Esophagus muscularis mucosa (tissue), 4 donors: ENCODE measurements at places on chromosomes 16 and 17.

DNA sequence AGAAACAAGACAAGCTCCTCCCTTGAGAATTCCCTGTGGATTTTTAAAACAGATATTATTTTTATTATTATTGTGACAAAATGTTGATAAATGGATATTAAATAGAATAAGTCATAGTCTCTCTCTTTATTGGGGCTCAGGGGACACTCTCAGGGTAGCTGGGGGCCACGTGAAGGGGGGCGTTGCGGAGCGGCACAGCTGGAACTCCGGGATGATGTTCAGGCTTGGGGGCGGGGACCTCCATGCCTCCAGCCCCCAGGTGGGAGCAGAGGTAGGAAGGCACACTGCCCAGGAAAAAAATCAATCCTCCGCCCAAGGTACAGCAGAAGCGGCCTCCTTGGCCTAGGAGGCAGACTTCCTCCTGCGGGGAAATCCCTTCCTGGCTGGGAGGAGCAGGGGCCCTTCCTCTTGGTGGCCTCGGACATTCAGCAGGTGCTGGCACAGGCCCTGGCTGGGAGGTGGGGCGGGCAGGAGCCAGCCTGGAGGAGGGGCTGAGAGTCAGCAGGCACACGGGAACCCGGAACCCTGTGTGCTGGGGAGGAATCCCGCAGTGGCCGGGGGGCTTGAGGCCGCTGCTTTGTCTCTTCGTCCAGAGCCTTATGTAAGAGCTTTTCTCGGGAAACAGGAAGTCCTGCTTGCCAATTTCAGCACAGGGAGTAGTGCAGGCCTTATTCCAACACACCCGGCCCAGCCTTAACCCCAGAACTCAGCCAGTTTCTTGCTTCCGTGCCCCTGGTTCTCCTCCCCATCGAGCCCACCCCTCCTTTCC, 591 bp upstream of the TNFSF13 start:
- peak; percentile 96 for DNase-seq

GRCh38 chr16:88888461-88889387, 22.3 kb upstream of the PABPN1L start:
- DNase-seq: no peak

GRCh38 chr17:59028328-59028727, 78.4 kb downstream of the TRIM37 start:
- DNase-seq: no peak

DNA sequence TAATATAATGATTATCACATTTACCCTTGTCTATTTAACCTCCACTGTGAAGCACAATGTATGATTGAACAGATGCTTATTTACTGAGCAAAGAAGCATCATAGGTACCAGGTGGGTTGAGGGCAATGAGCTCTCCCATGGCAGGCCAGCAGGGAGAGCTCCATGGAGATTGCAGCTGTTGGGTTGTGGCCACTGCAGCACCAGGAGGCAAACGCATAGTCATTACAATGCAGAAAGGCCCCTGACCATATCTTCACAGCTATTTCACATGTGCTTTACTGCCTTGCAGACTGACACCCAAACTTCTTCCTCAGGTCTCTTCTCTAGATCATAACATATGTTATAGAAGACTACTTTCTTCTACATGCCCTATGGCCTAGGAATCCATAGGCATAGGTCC, 75.0 kb downstream of the MMD start:
- DNase-seq: peak; percentile 55

DNA sequence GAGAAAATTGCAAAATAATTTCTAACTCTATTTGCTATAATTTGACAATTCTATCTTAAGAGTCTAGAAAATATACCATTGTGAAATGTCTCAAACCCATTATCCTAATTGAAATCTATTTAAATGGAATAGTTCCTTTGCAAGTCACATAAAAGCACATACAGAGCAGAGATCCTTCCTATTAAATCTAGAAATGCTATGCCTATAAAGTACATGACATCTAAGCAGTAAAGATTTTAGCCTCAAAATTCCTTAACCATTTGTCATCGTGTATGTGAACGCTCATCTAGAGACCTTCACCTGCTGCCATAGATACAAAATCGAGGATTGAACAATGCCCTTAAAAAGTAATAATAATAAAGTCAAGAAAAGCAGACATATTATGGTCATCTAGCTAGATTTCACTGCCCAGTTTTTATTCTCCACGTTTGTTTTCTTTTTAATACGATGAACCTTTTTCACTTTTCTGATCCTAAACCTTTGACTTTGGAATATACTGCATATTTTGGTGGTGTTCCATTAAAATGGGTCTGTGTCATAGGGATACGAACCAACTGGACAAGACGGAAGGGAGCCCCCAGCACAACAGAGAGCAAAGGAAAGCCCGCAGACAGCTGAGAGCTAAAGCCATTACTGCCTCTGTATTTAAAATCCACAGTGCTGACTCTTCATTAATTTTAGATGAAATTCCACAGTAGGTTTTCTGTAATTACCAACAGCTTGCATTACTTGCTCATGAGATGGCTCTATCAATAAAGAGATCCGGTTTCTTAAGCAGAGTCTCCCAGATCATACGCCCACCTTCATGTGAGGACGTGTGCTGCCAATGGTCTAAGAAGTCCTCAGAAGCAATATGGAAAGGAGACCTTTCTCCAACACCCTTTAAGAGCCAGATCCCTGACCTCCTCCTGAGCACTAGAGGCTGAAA, 17.6 kb downstream of the TEX2 start:
- DNase-seq: no peak

DNA sequence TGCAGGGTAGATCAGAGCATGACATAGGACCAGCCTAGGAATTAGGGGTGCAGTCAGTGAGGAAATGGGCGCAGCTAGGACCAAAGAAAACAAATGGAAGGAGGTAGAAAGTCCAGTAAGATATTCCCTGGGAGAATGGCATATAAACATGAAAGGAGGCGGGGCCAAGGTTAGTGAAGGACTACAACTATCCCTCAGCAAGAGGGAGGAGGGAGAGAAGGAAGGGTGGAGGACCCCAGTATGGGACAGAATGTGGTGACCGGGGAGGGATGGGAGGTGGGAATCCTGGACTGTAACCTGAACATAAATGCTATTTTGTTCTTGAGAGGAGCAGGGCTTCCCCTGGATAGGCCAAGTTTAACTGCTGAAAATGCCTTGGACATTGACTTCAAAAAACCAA, 22.8 kb downstream of the ITGB3 start:
- no peak for DNase-seq

DNA sequence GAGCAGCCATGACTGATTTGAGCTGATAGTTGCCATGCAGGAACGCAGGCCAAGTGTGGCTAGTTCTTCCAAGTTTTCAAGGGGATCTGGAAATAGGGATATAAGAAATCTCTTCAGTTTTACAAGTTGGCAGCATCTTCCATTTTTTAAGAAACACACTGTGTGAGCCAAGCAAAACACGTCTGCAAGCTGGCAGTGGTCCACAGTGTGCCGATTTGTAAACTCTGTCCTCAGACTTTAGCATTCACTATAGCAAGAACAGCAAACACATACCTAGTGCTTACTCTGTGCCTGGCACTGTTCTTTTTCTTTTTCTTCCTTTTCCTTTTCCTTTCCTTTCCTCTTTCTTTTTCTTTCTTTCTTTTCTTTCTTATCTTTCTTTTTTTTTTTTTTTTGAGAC, 2.9 kb downstream of the ORAI3 start:
- DNase-seq: no peak

GRCh38 chr16:49486400-49486799, 112.8 kb downstream of the C16orf78 start:
- DNase-seq: no peak

GRCh38 chr17:79131701-79132100, 57.1 kb downstream of the ENGASE start:
- DNase-seq: no peak

- DNase-seq: no peak
Observed at GRCh38 chr17:58318627-58319172, 9.9 kb downstream of the TSPOAP1 start.

DNA sequence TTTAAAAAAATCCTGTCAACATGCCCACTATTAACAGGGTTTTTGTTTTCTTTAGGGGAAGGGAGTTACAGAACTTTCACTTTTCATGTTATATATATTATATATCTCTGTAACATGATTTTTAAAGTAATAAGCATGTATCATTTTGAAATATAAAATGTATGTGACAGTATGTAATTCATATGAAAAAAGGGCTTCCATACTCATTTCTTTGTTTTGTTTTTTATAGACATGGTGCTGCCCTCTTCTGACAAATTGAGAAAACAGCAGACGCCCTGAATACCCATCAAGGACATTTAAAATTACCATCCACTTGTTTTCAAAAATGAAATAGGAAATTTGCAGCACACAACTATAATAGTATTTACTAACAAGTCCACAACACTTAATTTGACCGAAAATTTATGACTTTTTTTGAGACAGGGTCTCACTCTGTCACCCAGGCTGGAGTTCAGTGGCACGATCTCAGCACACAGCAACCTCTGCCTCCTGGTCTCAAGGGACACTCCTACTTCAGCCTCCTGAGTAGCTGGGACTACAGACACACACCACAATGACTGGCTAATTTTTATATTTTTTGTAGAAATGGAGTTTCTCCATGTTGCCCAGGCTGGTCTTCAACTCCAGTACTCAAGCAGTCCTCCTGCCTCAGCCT, 30.4 kb downstream of the CFDP1 start:
- DNase-seq: no peak

GRCh38 chr16:81198635-81199034, 39.9 kb upstream of the BCO1 start:
- DNase-seq: no peak

DNA sequence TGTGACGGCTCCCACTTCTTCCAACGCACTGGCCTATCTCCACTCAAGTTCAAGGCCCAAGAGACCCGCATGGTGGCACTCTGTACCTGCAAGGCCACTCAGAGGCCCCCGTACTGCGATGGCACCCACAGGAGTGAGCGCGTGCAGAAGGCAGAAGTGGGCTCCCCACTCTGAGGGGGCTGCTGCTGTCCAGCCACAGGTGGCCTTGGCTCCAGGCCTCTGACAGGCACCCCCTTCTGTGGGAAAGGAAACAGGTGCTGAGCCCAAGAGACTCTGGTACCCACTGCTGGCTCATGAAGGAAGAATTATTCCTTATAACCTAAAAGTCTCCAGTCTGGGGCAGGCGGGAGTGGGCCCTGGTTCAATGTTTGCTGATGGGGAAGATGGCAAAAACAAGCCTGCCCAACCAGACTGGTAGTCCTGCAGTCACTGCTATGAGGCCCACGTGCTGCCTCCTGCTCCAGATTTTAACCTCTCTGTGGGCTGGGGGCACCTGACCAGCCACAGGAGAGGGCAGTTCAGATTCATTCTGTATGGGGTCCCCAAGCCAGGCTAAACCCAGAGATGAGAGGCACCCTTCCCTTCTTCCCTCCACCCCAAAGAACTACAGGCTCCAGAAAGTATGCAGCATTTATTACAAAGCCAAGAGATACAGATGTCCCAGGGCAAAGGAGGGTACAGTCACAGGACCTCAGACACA, 3.3 kb downstream of the CISD3 start:
- no peak for DNase-seq

DNA sequence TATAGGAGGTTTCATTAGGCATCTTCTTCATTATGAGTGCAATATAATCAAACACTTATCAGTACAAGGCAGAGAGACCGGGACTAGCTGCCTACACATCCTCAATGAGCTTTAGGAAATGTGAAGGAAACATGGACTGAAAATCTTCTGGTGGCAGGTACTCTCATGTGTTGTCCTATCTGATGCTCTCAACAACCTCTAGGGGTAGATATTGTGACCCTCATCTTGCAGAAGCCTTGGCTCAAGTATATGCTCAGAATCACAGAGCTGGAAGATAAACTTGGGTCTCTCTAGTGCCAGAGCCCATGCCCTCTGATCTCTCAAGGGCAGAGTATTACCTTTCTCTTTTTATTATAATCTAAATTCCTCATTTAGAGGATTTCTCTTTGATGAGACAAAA, 181.6 kb upstream of the C17orf78 start:
- DNase-seq: no peak
